ENCODE measurements at places on chromosomes 2 and 18.

DNA sequence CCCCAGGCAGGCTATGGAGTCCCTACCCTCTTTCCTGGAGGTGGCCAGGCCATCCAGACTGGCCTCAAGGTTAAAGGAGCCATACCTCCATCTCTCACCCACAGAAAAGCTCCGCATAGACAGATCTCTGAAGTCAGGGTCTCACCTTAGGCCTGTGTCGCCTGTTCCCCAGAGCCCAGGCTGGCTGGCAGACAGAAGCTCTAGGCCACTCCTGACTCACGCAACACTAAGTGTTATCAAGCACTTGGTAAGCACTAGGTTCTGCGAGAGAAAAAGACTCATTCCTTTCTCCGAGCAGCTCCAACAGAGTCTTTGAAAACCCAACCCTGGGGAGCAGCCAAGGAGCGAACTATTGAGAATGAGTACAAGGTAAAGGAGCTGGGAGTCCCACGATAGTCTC, 6.1 kb downstream of the SMAD7 start:
- DNase-seq, result no peak

- no peak for DNase-seq
Measured at GRCh38 chr2:187545238-187545751, 8.9 kb downstream of the TFPI start.

DNA sequence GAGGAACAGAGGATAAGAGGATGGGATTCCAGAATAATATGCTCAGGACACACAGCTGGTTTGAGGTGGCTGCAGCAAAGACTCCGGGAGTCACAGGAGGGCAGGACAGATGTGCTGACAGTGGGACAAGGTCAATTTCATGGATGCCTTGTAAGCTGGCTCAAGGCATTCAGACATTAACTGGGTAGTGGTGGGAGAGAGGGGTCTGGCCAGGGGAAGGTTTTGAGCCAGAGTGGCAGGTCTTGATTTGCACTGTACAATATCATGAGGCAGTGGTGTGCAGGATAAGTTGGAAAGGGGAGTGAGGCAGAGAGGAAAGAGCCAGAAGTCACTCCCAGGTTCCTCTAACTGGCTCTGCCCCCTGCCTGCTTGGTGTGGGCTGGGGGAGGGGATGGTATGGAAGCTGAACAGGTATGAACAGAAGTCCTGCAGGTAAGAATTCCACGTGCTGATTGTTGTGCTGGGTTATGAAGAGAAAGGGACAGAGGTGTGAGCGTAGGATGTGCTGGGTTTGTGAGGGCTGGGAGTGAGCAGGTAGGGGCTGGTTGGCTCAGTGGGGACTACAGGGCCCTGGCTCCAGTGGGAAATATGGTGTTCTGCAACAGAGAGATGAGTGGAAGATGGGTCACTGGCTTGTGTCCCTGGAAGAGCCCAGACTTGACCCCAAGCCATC, 141.7 kb upstream of the COPS8 start:
- no peak for DNase-seq

- no peak for DNase-seq
Measured at GRCh38 chr2:76870011-76870410, 652.2 kb downstream of the LRRTM4 start.

- DNase-seq, result no peak
Measured at GRCh38 chr18:14100503-14101286, 31.5 kb downstream of the ZNF519 start.

- DNase-seq, result no peak
Measured at GRCh38 chr2:96147593-96148201, 2.5 kb upstream of the DUSP2 start.

DNA sequence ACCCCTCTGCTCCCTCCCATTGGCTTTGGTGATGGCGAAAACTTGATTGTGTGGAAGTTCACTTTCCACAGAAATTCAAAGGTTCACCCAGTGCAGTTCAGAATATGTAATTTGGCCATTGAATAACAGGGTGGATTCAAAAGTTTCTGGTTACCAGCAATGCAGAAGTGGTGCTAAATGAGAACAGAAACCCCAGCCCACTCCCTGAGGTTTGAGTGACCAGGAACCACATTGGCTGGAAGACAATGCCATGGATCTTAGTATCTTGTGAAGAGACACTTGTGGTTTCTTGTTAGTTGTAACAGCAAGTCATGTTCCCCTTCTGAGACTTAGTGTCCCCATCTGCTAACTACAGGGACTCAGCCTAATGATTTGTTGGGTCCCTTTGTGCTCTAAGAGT, 49.8 kb downstream of the QPCT start:
- DNase-seq, result no peak

- DNase-seq, result peak; percentile 39
Measured at GRCh38 chr2:96423828-96424227, 81.3 kb downstream of the NEURL3 start.

DNA sequence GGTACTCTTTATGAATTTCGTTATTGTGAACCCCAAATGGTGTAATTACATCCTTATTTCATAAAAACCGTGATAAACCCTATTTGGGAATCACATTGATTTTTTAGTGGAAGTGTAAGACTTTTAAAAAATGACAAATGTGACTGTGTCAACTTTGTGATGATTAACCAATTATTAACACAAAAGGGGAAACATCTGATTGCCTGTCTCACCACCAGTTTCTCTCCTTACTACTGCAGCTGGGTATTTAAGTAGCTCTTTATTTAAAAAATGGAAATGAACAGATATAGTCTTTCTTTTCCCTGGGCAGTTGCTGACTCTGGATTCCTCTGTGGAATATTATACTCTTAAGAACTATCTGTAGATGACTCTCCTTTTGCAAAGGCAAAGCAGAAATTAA, 11.6 kb upstream of the RPE start:
- DNase-seq, result no peak

- DNase-seq, result no peak
Measured at GRCh38 chr2:189348369-189348768, 92.9 kb upstream of the WDR75 start.

DNA sequence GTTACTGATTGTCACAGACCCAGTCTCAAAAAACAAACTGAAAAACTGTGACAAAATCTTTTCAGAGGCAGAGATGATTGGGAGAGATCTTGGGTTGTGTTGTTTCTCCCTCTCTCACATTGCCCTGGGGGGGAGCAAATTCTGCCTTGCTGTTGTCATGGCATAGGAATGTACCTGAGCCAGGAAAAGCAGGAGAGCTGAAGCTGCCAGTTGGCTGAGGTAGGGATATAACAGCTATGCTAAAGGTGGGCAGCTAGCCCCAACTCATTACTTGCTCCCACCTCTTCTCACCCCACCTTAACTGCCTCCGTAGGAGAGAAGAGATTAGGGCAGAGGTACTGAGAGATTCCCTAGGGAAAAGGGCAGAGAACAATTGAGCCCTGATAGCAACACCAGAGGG, 299.3 kb downstream of the OSR1 start:
- no peak for DNase-seq

Measured in stomach (tissue), 19 donors.